Activated T-cell treated with anti-CD3 and anti-CD28 coated beads for 24 hours (primary cell): ENCODE measurements at places on chromosomes 2 and 18.

- DNase-seq, result no peak
Observed at GRCh38 chr2:240936106-240936505, 30.0 kb downstream of the CROCC2 start.

- no peak for DNase-seq
Observed at GRCh38 chr2:186027922-186028321, 289.3 kb downstream of the FSIP2 start.

DNA sequence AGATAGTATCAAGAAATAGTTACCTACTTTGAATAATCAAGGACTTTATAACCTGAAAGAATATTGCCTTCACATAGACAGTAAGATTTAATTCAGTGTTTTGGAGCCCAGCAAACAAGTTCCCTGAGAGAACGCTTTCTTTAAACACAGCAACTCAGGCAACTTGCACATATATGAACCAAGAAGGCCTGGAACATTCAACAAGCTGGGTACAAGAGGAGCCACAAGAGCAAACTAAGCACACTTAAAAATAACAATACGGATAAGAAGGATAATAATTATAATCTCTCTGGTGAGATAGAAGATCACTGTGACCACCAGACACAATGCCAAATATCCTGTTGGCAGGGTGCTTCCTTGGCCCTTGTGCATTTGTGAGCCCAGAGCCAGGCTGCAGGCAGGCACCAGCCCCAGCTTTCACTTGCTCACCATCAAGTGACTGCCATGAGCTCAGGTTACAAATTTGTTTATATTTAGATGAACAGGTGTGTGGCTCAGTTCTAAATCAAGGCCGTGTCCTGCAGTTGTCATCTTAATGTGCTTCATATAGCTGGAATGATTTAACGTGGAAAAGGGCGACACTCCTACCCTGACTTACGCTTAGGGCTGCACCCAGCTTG, 446.6 kb downstream of the IRS1 start:
- DNase-seq, result no peak

- DNase-seq, result no peak
Observed at GRCh38 chr2:217954051-217954450, 48.7 kb downstream of the TNS1 start.

- DNase-seq, result no peak
Observed at GRCh38 chr2:102283996-102284395, 27.4 kb upstream of the IL1RL1 start.

GRCh38 chr18:1965541-1965940, 605.8 kb downstream of the METTL4 start:
- DNase-seq, result no peak

DNA sequence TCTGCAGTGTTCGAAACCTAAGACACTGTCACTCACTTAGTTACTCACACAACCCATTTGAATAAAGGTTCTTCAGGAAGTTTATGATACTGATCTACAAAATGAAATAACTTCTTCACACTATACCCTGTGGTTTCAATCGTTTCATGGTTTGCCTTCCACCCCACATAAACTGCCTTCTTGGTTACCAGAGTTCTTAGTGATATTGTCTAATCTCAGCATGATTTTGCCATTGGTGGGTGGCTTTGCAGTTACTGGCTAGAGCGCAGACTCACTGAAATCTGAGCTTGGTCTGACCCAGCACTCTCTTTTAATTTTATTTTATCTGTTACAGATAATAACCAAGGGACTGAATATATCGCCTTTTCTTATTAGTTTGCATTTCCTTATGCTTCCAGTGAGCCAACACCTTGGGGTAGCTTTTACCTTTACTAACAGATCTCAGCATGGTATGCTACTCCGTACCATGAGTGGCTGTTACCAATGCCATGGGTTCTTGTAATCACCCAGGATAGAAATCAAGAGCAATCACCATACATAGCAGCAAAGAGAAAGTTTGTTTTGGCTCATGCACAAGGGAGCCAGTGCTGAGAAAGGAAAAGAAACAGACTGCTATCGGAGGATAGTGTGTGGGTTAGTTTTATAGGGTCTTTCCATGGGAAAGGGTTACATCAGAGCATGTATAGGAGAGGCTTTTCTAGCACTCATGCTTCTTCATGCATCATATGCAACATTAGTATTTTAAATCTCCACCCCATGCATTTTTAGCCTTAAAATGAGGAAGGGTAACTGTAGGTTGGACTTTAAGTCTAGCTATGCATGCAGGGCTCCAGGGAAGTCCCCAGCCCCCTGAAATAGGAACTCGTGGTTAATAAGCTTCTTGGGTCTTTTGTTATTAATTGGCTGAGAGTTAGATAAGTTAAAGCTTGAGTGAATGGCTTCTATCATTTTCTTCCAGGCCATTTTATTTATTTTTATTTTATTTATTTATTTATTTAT, 33.3 kb downstream of the ANXA4 start:
- DNase-seq, result peak; percentile 11

DNA sequence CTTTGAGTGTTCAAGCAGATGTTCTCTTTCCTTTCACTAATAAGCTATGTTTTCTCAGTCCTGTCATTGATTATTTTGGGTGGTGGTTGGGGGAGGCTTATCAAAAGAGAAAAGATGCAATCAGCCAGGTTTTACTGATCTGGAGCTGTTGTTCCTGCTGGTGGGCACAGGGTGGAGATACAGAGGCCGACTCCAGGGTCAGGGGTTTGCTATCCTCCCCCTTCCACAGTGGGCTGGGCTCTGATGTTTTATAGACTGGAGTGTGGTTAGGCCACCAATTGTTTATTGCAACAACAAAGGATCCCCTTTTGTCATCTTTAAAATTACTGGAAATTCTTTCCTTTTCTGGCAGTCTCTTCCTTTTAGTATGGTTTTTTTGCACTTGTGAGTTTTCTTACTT, 120.5 kb downstream of the TANC1 start:
- DNase-seq, result no peak
